ENCODE measurements at places on chromosomes 13 and 19.

GRCh38 chr13:73059460-73060250, 850 bp downstream of the KLF5 start:
- DNase-seq: peak; percentile 73

- DNase-seq: no peak
These were observed 1775.7 kb downstream of the PCDH9 start for GRCh38 chr13:65454403-65454802.

- no peak for DNase-seq
These were observed 30.3 kb downstream of the FXYD5 start for GRCh38 chr19:35184884-35185283.

DNA sequence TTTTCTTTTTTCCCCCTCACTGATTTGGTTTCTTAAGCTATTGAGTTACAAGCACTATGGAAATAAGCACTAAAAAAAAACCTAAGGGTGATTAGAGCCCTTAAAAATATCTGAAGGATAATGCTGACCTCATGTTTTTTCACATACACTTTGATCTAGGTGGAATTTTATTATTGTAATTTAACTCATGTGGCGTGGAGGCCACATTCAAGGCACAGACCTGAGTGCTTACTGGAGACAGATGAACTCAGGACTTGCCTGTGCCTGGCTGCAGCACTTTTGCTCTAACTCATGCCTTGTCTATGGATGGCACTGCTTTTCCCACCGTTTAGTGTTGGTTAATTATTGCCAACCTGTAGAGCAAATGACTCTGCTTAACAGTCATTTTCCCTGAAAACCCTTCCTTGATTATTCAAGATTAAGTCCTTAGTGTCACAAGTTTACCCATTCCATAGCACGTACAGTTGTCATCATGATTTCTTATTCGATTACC, 541.4 kb downstream of the GPC6 start:
- DNase-seq: no peak

DNA sequence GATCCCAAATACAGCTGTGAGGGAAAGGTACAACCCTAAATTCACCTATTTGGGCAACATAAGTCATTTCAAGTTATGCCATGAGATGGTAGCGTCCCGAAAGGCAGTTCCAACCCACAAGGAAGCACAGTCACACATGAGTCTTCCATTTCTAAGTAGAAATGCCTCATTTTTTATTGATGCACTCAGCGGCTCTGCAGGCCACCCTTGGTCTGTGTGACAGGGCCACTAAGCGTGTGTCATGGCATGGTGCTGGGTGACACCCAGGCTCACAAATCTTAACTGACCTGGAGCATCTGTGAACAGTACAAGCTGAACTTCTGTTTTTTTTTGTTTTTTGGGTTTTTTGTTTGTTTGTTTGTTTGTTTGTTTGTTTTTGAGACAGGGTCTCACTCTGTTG, 15.1 kb downstream of the RAB20 start:
- no peak for DNase-seq

GRCh38 chr19:42601811-42602443, 7.2 kb upstream of the CEACAM8 start:
- DNase-seq: peak; percentile 53

GRCh38 chr13:19171563-19171962, 10.1 kb downstream of the TUBA3C start:
- no peak for DNase-seq

- no peak for DNase-seq
These were observed 39.5 kb upstream of the ZNF536 start for GRCh38 chr19:30332445-30333234.

DNA sequence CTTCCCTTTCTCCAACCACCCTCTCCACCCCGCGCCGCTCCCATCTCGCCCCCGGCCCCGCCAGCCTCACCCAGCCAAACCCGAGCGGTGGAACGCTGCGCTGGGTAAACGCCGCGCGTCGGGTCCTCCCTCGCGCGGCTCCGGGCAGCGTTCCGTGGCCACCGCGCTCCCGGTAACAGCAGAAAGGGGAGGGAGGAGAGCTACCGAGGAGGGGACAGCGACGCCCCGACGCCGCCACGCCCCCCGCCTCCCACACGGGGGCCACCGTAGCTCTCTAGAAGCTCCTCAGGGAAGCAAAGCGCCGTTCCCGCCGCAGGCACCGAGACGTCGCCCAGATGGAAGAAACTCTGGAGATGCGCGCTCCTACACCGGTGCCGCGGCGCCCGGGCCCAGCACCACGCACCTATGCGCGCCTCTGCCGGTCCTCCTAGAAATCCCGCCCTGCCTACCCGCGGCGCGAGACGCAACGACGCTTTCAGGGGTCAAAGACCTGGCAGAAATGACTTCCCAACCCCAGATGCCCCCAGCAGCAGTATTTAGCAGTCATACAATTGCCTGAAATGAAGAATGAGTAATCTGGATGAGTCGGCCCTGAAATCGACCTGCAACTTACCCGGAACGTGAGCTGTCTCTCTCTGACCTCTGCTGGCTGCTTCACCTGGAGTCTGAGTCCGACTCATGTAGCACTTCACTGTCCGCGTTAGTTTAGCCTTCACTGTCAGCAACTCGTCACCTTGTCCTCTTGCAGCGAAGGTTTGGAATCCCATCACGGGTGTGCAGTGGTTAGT, at the start of gene RUBCNL:
Gene RUBCNL, minus strand, starts transcription at position 189 of the 788 bp plus-strand sequence. CDS start 14,777 bp downstream, outside the sequence.
- DNase-seq: peak; percentile 45

- no peak for DNase-seq
These were observed 121.1 kb downstream of the IRS2 start for GRCh38 chr13:109665240-109665639.

DNA sequence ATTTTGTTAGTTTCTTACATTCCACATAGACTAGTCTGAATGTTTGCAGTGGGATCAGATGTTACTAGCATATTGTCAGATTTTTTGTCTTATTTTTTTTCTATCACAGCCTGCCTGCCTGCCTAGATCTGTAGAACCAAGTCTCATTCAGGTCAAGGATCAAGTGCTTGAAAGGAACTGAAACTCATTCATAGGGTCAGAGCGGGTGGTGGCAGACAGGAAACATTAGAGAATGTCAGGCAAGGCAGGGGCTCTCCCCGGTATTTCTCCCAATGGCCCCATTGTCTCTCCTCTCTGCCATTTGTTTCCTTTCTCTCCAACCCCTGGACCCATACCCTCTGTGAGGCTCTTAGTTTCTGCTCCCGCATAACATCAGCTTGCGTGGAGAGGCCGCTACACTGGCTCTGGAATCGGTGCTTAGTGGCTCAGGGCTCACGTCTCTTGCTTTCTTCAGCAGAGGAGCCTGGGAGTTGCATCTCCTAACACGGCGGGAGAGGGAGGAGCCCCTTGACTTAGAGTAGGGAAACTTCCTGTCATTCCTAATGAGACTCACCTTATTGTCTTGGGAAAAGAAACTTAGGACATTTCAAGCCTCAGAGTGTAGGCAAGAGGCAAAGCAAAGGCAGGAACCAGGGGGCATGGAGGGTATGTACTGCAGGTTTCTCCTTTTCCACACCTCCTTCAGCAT, 35.6 kb upstream of the SPATA13 start:
- DNase-seq: no peak

Measured in adipocyte (in vitro differentiated cells).